Activated CD4-positive, alpha-beta T cell treated with anti-CD3 and anti-CD28 coated beads, Interleukin-2, amount 50 U/mL, for 4 hours (primary cell): ENCODE measurements at places on chromosomes 13 and 19.

DNA sequence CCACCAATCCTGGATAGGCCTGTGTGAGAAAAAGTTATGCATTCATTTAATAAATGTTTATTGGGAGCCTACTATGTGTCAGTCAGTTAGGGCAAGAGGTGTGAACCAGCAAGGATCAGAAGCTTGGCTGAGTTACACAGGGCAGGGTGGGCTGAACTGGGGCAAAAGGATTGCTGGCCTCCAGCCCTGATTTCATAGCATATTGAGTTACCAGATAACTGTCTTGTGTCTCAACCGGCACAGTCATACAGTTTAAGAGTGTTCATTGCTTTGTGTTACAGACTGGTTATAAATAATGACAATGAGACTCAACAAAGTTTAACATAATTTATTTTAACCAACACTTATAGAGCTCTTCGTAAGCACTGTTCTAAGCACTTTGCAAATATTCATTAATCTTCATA lies 253.8 kb downstream of the DLEU7 start:
- DNase-seq, result no peak

GRCh38 chr13:101624981-101625380 lies 172.5 kb downstream of the ITGBL1 start:
- no peak for DNase-seq

DNA sequence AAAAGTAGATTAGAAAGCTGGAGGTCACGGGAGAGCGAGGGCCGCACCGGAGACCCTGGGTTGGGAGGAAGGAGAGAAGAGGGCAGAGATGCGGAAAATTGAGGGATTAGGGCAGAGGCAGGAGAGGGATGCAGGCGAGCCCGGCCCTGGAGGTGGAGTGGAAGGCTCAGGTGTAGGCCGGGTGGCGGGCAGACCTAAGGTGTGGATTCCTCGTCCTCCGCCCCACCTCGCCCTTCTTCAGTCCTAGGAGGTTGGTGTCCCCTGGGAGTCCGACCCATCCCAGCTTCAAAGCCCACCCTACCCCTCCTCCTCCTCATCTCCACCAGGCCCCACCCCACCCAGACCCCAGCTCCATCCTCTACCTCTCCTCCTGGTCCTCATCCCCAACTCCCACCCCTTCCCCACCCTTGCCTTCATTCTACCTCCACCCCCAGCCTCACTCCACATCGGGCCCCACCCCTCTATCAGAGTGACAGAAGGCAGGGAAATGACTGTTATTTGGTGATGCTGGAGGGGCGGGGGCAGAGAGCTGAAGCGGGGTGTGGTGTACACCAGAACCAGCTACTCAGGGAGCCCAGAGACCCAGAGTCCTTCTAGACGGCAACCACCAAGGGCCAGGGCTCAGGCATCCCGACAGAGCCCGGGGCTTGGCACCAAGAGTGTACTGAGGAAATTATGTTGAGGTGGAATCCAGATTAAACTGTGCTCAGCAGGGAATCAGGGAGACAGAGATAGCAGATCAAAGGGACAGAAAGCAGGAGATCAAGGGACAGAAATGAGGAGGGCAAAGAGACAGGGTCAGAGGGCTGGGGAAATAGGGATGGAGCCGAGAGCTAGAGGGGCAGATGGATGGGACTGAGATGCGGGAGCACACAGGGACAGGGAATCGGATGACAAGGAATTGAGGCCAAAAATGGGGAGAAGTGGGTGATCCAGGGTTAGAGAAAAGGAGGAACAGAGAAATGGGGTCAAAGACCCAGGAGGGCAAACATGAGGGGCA lies 6.4 kb downstream of the ERFL start:
- no peak for DNase-seq

GRCh38 chr13:78576261-78576660 lies 27.1 kb downstream of the POU4F1 start:
- no peak for DNase-seq

DNA sequence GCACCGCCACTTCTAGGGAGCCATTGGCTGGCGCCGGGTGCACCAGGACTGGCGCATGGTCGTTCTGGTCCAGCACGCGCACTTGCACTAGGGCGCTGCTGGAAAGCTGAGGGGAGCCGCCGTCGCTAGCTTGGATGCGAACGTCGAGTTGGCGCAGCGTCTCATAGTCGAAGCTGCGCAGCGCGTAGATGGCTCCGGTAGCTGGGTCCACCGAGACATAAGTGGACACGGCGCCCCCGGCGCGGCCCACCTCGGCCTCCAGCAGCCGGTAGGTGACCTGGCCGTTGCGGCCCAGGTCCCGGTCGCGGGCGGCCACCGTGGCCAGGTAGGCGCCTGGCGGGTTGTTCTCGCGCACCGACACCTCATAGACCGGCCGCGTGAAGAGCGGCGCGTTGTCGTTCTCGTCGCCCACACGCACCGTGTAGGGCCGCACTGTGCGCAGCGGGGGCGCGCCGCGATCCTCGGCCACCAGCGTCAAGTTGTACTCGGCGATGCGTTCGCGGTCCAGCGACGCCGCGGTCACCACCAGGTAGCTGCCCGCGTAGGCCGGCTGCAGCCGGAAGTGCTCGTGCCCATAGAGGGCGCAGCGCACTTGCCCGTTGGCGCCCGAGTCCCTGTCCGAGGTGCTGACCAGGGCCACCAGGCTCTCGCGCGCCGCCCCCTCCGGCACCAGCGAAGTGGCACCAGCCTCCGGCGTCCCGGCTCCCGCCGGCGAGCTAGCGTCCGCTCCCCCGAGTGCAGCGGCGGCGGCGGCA lies 1.7 kb downstream of the PCDH8 start:
- DNase-seq, result no peak

DNA sequence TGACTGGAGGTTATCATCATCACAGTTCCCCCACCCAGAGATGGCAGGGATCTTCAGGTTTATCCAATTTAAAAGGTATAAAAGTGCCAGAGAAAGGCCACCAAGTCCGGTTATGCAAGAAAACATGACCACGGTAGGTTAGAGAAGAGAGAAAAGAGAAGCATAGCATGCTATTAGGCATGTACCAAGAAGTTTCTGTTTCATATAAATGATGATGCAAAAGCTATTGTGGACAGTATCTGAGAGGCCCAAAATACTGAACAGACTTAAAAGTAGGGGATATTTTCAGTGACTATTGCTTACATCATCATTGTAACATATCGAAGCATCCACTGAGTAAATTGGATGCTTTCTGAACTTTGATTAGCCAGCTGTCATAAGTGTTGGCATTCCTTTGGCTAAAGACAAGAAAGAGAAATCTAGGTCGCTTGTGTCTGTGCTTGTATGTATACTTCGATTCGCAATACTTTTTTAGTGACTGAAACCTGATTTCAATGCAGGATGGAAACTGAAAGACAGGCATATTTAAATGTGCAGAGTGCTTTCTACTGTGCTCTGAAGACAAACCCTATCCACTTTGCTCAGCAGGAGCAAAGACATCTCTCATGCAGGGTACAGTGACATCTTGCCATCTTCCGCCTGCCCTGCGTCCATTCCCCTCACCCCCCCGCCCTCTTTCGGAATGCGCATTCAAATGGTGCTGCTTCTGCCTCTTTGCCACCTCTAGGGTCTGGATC lies 180.3 kb downstream of the SHISA2 start:
- DNase-seq, result no peak

DNA sequence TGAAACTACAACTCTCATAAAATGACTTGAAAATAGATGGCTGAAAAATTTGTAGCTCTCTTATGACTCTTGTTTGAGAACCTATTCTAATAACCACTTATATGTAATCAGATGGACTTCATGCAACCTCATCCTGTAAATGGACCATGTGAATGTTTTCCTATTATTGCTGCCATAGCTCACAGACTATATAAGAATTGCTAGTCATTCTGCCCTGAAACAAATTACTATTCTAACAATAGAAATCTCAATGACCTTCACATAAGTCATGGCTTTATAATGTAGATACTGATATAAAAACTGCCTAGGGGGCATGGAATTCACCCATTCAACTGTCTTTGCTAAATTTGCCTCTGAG lies 1111.0 kb upstream of the ATXN8OS start:
- DNase-seq, result no peak

GRCh38 chr13:55673910-55674309 lies 1466.8 kb upstream of the PRR20A start:
- no peak for DNase-seq
